ENCODE measurements at places on chromosomes 13 and 19. TPM values are rescaled to one million over a fixed set of nuclear protein-coding genes. Genes with fewer than 3 reads are reported as not detected.

The RNF17 gene
- polyA plus RNA-seq, result not detected

DNA sequence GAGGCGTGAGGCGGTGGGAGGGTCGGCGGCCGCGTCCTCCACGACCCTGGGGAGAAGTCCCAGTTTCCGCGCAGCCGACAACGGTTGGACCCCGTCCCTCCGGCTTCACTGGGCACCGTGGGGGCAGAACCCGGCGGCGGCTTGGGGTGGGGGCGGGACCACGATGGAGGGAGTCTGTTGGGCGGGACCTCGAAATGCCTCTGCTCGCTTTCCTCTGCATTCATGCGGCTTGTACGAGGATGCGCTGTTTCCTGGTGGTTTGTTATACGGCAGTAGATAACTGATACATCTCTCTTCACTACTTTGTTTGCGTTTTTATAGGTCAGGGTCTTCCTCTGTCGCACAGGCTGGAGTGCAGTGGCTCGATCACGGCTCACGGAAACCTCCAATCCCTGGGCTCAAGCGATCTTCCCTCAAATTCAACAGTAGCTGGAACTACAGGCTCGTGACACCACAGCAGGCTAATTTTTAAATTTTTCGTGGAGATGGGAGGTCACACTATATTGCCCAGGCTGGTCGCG, 24.6 kb upstream of the ZNF846 start:
- no peak for DNase-seq

- DNase-seq, result no peak
Observed at GRCh38 chr13:67017276-67017675, 212.9 kb downstream of the PCDH9 start.

- no peak for DNase-seq
Observed at GRCh38 chr13:26872525-26873385, 112.2 kb upstream of the GPR12 start.

DNA sequence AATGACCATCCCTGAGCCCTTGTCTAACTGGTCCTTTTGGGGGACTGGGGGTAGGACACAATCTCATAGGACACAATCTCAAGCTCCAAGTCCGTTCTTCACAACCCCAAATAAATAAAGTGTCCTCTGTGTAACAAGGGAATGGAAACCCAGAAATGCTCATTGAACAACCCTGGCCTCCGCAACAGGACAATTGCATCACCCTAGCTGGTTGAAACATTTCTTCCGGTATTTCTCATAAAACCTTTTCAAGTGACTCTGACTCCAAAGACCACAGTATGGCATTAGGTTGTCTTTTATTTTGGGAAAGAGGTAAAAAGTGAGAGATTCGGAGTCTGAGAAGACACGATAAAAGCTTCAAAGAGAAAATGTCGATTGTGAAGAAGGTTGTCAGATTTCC, 186.6 kb downstream of the ZNF536 start:
- no peak for DNase-seq

DNA sequence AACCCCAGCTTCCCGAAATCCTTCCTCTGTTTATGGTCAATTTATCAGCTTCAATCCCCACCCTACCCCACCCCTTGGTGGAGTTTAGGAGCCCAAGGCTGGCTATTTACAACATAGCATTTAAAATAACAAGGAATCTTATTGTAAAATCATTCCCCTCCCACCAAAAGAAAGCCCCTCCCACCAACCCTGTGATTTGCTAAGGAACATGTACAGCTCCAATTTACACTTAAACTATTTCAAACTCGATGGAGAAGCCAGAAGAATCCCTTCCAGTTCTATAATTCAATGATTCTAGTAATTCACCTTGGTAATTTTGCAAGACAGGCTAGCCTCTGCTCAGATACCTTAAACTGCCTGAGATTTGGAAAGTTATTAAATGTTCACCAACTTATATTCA, 3.0 kb downstream of the LATS2 start:
- no peak for DNase-seq

GRCh38 chr19:19719798-19720197, 13.1 kb downstream of the ZNF14 start:
- no peak for DNase-seq

DNA sequence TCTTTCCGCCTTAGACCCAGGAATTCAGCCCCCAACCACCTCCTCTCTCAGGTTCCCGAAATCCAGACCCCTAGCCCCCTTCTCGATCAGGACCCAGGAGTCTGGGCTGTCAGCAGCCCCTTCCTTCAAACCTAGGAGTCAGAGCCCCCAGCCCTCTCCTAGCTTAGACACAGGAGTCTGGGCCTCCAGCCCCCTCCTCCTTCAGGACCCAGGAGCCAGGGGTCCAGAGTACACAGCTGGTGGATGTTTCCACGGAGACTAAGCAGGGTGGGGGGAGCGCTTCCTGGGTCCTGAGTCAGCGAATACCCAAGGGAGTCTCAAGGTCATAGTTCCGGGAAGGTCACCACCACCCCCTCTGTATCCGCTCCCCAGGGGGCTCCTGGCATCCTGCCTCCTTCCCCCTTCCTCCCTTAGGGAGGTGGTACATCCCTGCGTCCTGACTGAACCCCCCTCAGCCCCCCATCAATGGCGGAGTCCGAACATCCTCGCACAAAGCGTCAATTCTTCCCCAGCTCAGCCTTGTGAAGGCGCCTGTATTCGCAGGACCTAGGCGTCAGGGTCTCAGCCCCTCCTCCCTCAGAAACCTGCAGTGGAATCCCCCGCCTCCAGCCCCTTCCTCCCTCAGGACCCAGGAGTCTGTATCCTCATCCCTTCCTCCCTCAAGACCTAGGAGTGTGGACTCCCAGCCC, 4.6 kb downstream of the CADM4 start:
- no peak for DNase-seq

DNA sequence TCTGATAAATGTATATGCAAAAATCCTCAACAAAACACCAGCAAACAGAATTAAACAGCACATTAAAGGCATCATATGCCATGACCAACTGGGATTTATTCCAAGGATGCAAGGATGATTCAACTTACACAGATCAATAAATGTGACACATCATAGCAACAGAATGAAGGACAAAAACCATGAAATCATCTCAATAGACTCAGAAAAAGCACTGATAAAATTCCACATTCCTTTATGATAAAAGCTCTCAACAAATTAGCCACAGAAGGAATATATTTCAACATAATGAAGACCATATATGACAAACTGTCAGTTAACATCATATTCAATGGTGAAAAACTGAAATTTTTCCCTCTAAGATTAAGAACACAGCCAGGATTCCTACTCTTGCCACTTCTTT, 691.6 kb downstream of the DIAPH3 start:
- no peak for DNase-seq

The C1QTNF9 gene
- polyA plus RNA-seq, result not detected

GRCh38 chr13:111532111-111532510, 211.7 kb downstream of the TEX29 start:
- DNase-seq, result no peak

The ZNF440 gene
- polyA plus RNA-seq, result 3.8 TPM

The PPP6R1 gene
- polyA plus RNA-seq, result 25.9 TPM

All from BJ (cell line).